Breast epithelium (tissue), 4 donors: ENCODE measurements at places on chromosomes 11 and 22.

DNA sequence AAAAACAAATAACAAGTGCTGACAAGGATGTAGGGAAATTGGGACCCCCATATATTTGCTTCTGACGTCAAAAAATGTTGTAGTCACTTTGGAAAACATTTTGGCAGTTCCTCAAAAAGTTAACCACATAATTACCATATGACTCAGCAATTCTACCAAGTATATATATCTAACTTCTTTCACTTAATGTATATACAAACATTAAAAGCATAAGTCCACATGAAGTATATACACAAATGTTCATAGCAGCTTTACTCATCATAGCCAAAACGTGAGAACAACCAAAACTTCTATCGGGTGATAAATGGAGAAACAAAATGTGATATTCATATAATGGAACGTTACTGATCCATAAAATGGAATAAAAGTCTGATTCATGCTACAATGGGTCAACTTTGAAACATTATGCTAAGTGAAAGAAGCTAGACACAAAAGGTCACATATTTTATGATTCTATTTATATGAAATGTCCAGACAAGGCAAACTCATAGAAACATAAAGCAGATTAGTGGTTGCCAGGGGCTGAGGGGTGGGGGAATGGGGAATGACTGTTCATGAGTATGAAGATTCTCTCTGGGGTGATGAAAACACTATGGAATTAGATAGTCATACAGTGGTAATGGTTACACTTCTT is 48.7 kb upstream of the TEAD1 start:
- no peak for DNase-seq

GRCh38 chr11:29306527-29306926 is 710.3 kb downstream of the KCNA4 start:
- no peak for DNase-seq

DNA sequence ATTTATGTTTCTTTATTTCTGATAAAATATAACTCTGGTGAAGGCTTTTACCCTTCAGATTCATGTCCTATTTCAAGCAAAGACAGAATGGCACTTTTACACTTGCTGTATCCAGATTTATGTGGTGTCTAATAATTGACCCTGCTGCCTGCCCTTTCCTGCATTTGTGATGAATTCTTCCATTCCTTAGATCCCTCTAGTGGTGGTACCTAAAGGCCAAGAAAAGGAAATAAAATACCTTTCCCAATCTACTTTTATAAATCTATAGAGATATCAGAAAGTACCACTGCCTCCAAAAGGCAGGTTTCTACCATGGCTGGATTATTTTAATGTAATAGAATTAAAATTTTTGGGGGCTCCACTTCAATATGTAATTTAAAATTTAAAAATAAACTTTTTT is 34.2 kb downstream of the CCDC81 start:
- no peak for DNase-seq

DNA sequence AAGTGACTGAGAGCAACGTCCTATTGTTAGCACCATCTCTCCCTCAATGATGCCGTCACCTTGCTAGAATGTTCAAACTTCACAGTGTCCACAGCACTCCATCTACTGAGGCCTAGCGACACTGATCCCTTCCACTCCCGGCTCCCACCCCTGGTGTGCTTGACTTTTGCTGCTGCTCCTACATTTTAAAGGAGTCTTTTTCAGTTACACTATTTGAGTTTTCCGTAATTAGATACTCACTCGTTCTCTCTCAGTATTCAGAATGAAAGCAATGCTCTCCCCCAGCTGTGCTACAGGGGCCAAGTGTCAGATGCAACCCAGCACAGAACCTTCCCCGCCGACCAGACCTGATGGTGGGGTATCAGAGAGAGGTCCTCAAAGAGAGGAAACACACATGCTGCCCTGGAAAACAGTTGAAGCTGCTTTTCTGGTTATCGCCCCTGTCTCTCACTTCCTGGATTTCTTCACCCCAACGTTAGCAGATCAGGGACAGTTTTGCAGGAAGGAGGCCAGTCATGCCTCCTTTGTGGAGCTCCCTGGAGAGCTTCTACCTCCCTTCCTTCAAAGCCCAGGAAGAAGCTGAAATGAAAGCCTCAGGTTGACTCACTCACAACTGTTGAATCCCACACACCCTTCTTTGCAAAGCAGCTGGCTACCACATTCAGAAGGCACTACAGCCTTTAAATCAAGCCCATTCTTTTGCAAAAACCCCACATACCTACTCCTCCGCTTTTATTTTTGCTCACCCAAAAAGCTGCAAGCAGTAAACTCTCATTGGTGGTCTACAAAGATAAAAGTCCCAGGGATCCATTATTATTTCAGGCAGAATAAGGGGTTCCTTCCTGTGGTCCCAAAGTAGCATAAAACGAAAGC is 23.5 kb downstream of the LARGE1 start:
- no peak for DNase-seq

DNA sequence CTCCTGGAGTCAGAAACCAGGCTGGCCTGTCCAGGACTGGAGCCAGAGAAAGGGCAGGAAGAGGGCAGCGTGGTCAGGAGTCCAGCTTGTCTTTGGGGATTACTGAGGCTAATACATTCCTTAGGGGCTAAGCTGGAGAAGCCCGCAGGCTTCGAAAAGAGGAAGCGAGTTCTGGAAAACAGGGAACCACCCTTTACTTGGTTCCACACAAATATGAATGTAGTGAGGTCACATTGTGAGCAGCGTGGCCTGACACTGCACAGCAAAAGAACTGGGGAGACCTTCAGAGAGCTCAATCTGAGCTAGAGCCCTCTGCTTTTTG is 132.3 kb downstream of the CEP164 start:
- no peak for DNase-seq
